IMR-90 (cell line): ENCODE measurements at places on chromosomes 16 and 17.
A peak's percentile ranks its signal among the peaks of the same experiment; 100 is the strongest.

DNA sequence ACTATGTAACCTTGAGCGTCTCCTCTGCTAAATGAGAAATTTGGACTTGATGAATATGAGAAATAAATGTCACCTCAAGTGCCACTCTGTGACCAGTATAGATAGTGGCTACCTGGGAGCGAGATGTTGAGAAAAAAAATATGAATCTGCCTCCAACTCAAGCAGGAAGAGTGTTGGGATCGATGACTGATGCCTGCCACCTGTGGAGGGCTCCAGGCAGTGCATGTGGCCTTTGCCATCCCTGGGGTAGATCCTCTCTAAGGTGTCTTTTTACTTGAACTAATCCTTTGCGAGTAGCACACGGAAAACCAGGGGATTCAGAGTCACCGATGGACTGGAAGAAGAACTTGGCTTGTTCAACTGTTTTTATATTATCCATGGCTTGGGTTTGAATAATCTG, 9.4 kb downstream of the CCDC182 start:
- no peak for DNase-seq

DNA sequence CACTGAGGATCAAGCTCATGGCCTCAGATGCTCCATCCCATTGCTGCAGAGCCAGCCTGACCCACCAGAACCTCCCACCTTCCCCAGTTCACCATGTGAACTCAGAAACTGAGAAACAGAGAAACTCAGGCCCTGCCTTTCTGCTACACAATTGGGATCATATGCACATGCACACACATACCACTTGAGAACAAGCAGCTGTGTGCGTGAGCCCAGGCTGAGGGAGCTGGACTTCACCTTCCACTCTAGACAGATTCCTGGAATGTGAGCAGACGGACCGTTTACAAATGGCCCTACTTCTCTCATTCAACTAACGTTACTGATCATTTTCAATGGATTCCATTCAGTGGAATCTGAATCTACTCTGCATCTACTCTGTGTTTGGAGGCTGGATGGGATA, 1.7 kb upstream of the SPEM2 start:
- peak; percentile 18 for DNase-seq

GRCh38 chr16:15880434-15881308, 7.7 kb downstream of the CEP20 start:
- DNase-seq: no peak

DNA sequence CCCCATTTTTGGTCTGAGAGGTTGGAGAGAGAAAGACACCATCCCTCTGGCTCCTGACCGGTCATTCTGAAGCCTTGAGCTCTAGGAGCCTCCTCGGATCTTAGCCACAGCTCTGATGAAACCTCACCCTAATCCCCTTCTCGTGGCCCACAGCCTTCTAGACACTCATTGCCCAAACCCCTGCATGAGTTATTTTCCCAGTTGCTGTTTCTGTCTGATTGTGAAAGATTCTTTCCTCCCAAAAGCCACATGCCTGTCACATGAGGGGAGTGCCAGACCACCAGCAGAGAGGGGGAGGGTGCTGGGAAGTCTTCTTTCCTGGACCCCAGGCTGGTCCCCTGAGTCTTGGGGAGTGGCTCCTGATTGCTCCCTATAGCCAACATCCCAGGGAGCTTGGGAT, 17.6 kb upstream of the ABR start:
- DNase-seq: peak; percentile 40

GRCh38 chr16:55585631-55586030, 19.1 kb downstream of the CAPNS2 start:
- DNase-seq: no peak
